ENCODE measurements at places on chromosomes 5 and 9.

- peak; percentile 82 for DNase-seq
These were observed at the start of gene SEPTIN8 for GRCh38 chr5:132777209-132778069. TSS of gene SEPTIN8 (minus strand) at chr5:132777239. CDS start at chr5:132777137, 102 bp downstream.

GRCh38 chr5:99023330-99023729 lies 94.5 kb upstream of the CHD1 start:
- DNase-seq, result no peak

DNA sequence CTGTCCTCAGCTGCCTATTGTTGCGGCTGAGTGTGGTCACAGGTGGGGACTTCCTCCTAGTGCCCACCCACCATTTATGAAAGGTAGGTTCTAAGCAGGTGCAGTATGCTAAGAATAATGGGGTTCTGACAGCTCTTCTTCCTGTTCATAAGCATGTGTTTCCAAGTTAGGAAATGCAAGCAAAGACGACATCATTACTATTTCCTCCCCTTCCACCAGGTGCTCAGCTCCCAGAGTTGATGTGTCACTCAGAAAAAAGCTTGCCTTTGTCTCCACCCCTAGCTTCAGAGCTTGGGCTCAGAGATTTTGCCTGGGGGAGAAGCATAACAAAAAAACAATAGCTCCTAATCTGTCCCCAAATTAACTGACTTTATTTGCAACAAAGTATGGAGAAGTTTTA lies 1076.7 kb downstream of the NR2F1-AS1 start:
- no peak for DNase-seq

DNA sequence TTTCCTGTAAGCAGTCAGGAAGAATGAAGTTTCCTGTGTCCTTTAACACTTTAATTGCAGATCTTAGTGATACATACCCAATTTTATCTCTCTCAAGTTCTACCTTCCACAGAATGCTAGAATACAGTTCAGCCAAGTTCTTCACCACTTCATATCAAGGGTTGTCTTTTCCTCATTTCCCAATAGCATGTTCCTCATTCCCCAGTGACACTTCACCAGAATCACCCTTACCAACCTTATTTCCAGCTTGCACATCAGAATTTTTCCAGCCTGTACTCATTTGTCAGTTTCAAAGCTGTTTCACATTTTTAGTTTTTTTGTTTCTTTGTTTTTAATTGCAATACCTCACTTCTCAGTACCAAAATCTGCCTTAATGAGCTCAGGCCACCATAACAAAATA lies 126.1 kb downstream of the ESM1 start:
- no peak for DNase-seq

GRCh38 chr5:139733698-139734538 lies 61.7 kb upstream of the PSD2 start:
- DNase-seq, result no peak

GRCh38 chr5:10509575-10509974 lies 54.3 kb upstream of the ANKRD33B start:
- no peak for DNase-seq

DNA sequence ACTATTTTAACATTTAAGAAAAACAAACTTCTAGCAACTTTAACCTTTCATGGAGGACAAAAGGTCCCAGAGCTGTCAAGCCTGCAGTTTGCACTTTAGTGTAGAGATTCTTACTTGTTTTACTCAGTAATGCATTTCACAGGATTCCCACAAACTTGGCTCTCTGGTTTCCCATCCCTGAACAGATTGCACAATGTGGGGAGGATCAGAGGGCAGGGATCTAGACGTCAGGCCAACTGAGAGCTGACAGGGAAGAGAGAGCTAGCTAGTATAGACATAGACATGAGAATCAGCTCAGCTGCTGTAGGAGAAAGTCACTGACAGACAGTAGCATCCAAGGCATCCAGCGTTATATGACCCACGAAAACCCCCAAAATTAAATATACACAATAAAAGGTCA lies 20.9 kb upstream of the BNIP1 start:
- DNase-seq, result peak; percentile 62

GRCh38 chr5:74582853-74583252 lies 57.7 kb downstream of the ENC1 start:
- DNase-seq, result no peak

- DNase-seq, result peak; percentile 87
These were observed 59.1 kb downstream of the ABCA1 start for GRCh38 chr9:104868687-104869404.

- no peak for DNase-seq
These were observed 80.0 kb upstream of the SNX2 start for GRCh38 chr5:122694884-122695283.

- peak; percentile 43 for DNase-seq
These were observed 7.9 kb upstream of the NINJ1 start for GRCh38 chr9:93141771-93142483.

DNA sequence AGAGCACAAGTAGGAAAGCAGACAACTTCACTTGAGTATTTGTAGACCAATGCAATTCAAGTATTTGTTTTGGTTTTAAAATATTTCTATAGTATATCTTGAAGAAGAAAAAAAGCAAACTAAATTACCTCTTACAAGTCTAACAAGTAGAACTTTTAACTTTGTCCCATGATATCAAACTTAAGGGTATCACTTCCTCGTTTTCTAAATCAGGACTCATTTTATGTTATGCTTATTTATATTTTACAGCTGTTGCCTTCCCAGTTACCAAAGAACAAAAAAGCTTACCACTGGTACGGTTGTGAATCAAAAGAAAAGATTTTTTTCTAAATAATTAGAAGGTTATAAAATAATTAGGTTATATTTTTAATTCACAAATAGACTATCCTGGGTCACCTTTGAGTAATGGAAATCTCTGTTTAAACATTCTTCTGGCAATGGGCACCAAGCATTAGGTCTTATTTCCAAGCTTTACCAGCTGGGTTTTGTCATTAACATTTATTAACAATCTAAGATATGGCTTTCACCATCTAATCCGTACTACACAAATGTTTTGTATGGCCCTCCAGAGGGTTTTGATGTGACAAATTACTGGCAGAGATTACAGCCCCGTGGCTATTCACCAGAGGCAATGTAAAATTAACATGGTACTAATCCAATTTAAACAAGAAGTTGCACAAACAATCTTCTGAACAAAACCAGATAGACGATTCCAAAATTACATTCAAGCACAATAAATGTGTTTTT lies 63.6 kb downstream of the CEP120 start:
- DNase-seq, result no peak

GRCh38 chr9:83445703-83446265 lies 92.4 kb downstream of the FRMD3 start:
- no peak for DNase-seq

DNA sequence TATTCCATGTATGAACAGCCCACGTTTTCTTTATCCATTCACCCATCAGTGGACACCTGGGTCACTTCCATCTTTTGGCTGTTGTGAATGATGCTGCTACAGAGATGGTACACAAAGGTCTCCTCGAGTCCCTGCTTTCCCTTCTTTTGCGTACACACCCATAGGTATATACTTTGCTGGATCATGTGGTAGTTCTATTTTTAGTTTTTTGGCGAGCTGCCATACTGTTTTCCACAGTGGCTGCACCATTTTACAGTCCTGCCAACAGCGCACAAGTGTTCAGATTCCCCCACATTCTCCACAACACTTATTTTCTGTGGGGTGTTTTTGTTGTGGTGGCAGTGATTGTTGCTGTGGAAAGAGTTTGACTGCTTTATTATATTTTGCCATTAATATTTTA lies 16.2 kb downstream of the RAPGEF1 start:
- DNase-seq, result no peak

- DNase-seq, result no peak
These were observed 279.0 kb downstream of the MLLT3 start for GRCh38 chr9:20343325-20343724.

GRCh38 chr9:77912895-77913693 lies 118.5 kb downstream of the GNAQ start:
- DNase-seq, result no peak

GRCh38 chr5:102453716-102454115 lies 45.1 kb downstream of the SLCO6A1 start:
- no peak for DNase-seq

GRCh38 chr5:176350416-176350815 lies 11.1 kb downstream of the KIAA1191 start:
- DNase-seq, result no peak

- DNase-seq, result peak; percentile 13
These were observed 88.5 kb downstream of the FAM174A start for GRCh38 chr5:100623719-100624118.

GRCh38 chr9:96168882-96169281 lies 133.1 kb downstream of the HSD17B3 start:
- DNase-seq, result no peak

- no peak for DNase-seq
These were observed 105.2 kb downstream of the RFK start for GRCh38 chr9:76289042-76289441.

DNA sequence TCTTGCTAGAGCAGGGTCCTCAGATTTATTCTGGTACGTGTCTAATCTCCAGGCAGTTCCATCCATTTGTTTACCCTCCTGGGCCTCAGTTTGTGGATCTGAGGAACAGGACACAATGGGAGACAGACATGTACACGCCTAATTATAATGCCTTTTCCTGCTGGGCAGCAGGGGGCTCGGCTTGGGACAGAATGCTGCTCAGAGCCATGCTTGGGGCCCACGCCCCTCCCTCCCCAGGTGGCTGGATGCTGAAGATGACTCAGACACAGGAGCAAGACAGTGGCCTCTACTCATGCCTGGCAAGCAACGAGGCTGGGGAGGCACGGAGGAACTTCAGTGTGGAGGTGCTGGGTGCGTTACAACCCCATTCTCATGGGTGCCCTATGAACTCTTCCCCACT lies 72.7 kb upstream of the ASS1 start:
- DNase-seq, result no peak

- no peak for DNase-seq
These were observed 393.2 kb upstream of the ZNF608 start for GRCh38 chr5:125139590-125139989.

GRCh38 chr9:109072133-109072692 lies 47.5 kb downstream of the TMEM245 start:
- DNase-seq, result no peak

GRCh38 chr9:109707355-109707754 lies 72.6 kb upstream of the PALM2AKAP2 start:
- no peak for DNase-seq

- DNase-seq, result no peak
These were observed 45.3 kb upstream of the FOXE1 start for GRCh38 chr9:97807681-97808080.

All from AG20443 (cell line).